ENCODE measurements at places on chromosomes 1 and 21.
A peak's percentile ranks its signal among the peaks of the same experiment; 100 is the strongest.

DNA sequence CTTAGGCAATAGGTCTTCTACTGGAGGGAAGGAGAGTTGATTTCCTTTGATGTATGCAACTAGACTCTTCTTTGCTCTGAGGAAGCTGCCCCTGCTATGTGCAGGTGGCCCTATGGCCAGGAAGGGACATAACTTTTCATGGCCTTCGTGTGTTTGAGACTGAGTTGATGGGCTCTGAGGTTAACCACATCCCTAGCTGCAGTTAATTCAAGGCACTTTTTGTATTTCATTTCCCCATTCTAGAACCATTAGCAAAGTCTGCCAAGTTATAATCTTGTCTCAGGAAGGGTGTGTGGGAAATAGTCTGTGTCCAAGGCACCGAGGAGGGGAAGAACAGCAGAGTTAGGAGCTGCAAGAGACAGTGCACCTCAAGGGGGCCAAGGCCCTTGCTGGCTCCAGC lies 2.5 kb downstream of the FCRL4 start:
- no peak for DNase-seq

GRCh38 chr1:116273042-116273783 lies 99.8 kb upstream of the ATP1A1 start:
- no peak for DNase-seq

- DNase-seq: no peak
These were observed 47.7 kb downstream of the POU2F1 start for GRCh38 chr1:167268347-167268787.

- DNase-seq: peak; percentile 32
These were observed 63.9 kb downstream of the CAPN2 start for GRCh38 chr1:223776075-223776814.

DNA sequence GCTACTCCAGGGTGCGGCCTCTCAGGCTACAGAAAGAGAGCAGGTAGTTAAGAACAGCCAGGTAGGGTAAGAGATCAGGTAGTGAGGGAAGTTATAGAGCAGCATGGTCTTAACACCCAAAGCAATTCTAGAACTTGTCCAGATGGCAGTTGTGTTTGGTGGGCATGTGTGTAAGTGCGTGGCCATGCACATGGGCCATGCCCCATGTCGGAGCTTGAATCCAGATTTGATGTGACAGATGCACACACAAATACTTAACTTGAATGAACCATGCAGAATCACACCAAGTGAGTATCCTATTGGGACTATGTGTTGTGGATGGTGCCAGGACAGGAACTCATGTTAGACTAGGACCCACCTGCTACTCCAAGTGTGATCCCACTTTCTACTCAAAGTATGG lies 145.7 kb upstream of the HMGB4 start:
- no peak for DNase-seq

GRCh38 chr1:151612501-151613281 lies 841 bp downstream of the SNX27 start:
- peak; percentile 8 for DNase-seq

DNA sequence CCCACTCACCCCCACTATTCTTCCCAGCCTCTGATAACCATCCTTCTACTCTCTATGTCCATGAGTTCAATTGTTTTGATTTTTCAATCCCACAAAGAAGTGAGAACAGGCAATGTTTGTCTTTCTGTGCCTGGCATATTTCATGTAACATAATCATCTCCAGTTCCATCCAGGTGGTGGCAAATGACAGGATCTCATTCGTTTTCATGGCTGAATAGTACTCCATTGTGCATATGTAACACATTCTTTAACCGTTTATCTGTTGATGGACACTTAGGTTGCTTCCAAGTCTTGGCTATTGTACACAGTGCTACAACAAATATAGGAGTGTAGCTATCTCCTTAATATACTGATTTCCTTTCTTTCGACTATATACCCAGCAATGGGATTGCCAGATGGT lies 169.3 kb upstream of the NFIA start:
- no peak for DNase-seq

DNA sequence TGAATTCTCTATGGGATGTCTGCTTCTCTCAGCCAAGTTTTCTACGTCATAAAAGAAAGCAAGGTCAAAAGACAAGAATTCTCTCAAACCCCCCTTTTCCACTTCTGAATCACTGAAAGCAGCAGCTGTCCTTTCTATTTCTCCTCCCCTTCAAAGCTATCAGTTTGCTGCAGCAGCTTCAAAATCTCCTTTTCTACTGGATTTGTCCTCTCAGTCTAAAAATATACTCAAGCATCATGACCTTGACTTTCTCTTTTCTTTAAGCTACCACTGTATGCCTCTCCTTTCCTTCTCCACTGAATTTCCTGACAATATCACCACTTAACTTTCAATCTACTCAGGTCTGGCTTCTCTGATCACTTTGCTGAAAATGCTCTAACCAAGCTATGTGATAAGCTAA lies 1.9 kb downstream of the WDR64 start:
- DNase-seq: no peak

GRCh38 chr1:1677718-1678580 lies 14.6 kb downstream of the SLC35E2B start:
- peak; percentile 44 for DNase-seq

DNA sequence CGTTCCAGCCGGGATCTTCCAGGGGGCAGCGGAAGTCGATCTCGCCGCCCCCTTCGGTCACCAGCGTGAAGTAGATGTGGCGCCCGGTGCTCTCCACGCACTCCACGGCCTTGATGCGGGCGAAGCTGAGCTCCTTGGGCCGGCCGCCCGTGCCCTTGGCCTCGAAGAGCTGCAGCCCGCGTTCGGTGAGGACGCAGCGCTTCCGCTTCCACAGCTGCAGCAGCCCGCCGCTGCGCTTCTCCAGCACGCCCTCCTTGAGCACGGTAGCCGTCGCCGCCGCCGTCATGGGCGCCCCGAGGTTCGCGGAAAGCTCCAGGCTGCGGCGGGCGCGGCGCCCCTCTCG lies 516 bp downstream of the PHLDA3 start:
- no peak for DNase-seq

DNA sequence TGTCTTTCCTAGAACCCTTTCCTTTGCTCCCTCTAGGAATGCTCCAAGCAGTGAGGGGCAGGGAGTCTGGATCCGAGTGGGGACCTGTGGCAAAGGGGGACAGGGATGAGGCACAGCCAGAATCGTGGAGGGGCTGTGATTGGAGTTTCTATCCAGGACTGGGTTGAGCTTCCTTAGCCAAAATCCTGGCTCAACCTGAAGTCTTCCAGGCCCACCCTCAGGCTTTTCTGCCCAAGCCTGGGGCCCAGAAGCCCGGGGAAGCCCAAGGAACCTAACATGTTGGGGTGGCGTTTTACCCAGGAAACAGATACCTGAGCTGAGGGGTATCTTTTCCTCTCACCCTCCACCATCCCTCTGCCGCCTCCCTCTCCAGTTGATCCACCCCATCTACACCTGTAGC lies 5.4 kb downstream of the MYOG start:
- no peak for DNase-seq

- no peak for DNase-seq
These were observed 17.5 kb upstream of the COL18A1 start for GRCh38 chr21:45387506-45387905.

DNA sequence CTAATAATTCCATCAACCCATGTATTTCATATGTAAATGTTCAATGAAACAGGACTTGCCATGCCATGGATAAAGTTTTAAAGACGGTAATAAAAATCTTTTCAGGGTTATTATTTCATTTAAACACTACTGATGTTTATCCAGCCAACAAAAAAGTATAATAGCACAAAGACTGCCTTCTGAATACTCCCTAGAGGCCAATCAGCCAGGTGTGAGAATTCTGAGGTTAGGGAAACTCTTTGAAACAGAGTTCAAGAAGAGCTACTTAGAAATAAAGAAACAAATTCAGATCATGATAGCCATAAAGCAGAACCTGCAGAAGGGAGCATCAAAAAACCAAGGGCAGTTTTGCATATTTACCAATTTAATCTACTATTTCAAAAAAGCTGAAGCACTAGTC lies 48.7 kb downstream of the AKT3 start:
- no peak for DNase-seq

GRCh38 chr1:203625628-203626019 lies 1.0 kb upstream of the ATP2B4 start:
- DNase-seq: peak; percentile 66

DNA sequence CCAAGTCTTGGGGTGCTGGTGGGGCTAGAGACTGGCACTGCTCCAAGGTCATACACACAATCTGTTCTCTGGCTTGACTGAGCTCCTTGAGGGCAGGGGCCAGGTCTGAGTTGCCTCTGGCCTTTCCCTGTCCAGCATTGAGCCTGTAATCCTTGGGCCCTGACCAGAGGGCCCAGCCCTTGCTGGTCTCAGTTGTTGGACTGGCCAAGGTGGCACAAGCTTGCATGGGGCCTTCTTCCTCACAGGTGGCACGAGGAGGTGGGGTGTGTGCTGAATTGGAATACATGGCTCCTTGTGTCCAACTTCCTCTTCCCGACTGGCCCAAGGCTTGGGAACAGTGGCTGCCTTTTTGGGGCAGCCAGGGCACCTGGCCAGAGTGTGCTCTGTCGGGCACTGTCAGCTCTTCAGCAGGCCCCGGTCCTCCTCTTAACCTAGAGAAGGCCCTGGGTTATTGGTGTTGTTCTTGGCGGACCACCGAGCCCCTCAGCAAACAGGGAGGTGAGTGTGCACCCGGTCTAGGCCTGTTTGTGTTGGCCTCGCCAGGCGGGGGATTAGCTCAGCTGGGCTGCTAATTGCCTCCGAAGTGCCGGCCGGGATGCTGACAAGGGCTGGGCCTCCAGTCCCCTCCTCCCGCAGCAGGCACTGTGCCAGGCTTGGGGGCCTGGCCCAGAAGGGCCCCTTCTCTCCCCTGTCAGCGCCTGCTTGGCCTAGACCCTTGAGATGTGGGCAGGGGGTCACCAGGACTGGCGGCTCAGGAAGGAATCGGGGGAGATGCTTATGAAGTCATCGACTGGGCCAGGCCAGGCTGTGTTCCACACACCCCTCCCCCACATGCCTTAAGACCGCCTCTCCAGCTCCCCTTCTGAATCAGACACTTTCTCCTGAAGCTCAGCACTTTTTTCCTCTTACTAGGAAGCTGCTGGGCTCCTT lies 28.5 kb downstream of the WNT4 start:
- no peak for DNase-seq

DNA sequence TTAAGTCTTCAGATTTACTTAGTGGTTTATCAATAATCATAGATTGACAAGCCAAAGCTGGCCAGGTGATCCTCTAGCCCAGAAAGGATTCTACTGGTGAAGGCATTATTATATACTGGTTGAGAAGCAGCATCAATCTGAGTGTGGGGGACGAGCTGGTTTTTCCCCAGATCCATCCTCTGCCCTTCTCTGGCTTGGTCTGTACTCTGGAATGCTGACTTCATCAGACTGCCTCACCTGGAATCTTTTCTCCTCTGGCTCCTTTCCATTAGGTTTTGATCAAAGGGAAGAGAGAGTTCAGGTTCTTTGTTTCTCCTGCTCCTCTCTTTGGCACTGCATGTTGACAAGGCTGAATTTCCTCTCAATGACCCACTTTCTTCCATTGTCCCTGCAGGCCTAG lies 93.9 kb downstream of the KCTD3 start:
- DNase-seq: no peak

- DNase-seq: no peak
These were observed 13.9 kb downstream of the ARID4B start for GRCh38 chr1:235313931-235314678.

DNA sequence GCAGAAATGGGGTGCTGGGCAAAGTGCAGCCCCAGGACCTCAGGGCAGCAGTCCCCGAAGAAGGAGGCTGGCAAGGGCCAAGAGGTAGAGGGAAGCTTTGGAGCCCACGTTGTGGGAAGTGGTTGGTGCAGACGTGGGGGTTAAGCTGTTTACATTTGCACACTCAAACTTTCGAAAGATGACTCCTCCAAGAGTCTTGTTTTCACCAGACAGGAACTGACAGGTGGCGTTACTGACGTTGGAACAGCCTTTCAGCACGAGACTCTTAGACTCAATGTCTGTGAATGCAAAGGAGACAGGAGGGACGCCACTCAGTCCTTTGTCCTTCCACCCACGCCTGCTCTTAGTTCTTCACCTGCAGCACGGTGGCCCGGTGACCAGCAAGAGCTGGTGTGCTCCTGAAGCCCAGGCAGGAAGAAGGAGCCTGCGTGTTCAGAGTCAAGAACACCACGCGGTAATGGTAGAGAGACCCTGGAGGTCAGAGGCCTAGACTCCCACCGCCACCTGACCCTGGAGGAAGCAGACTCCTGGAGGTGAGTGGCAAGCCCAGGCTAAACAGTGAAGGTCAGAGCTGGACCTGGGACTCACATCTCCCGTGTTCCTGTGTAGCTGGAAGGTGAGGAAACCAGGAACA lies 15.9 kb downstream of the LYPD8 start:
- no peak for DNase-seq

- no peak for DNase-seq
These were observed 32.8 kb upstream of the PKP1 start for GRCh38 chr1:201250326-201251011.

DNA sequence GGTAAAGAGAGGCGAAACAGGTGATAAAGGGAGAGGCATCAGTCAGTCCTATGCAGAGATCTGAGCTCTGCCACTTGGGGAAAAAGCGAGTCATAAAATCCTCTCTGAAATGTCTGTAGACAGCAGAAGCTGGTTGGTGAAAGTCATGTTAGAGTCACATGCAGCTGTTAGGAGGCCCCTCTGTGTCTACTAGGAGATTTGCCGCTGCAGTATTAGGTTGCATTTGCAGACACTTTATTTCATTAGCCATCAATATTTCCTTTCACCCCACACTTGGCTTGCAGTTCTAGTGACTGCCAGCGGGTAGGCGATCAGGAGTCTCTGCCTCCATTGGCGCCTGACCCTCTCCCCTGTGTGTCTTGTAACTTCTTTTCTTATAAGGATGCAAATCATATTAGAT lies 16.2 kb downstream of the ATP1A4 start:
- no peak for DNase-seq

DNA sequence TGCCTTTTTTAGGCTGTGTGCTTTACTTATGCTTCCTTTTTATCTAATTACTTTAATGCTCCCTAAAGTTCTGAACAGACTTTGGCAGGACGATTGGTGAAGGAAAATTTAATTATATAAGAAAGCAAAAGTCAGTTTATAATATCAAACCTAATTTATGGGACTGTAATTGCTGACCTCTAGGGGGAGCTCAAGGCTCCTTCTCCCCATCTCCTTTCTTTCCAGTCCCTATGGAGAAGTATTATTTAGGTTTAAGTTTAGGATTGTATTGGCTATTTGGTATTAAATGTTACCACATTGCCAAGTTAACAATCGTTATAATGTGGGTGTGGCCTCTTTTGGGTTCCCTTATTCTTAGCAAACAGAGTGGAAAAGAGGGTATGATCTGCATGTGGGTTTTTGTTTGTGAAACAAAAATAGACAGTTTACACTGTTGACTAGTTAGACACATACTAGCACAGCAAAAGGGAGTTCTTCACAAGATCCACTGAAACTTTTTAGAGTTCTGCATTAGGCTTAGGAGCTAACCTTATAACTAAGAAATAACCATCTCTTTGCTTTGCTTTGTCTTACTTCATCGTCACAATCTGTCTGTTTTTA lies 48.2 kb upstream of the TNFSF4 start:
- no peak for DNase-seq

DNA sequence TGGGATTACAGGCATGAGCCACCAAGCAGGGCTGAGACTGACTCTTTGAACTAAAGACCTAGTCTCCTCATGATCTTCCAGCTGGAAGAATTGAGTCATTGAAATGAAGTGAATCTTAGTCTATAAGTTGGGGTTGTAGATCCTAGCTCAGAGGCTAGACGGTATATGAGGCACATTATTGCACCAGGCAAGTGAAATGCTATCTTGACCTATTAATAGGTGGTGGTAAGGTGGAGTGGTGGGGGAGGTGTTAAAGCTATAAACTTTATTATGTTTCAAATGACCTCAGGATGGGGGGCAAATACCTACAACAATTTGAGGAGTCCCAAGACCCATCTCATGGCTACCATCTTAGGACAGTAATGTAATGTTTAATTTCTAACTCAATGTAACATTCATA lies 36.8 kb upstream of the SLC16A1 start:
- no peak for DNase-seq

GRCh38 chr1:93080179-93080823 lies 1.2 kb downstream of the MTF2 start:
- no peak for DNase-seq

Data from stimulated activated naive CD4-positive, alpha-beta T cell treated with Interleukin-2 at 50 U/mL for 16 hours (primary cell).